Foreskin keratinocyte (primary cell): ENCODE measurements at places on chromosomes 16 and 17. TPM values are rescaled to one million over a fixed set of nuclear protein-coding genes. Genes with fewer than 3 reads are reported as not detected.

Gene CD300LG
- total RNA-seq: not detected in 2 replicates

Gene ZNF597
- 1.8 and 2.5 TPM in 2 replicates for total RNA-seq

Gene METTL16
- 19.7 and 20.6 TPM in 2 replicates for total RNA-seq

Gene CD300E
- not detected in 2 replicates for total RNA-seq

Gene ADAD2
- not detected in 2 replicates for total RNA-seq

DNA sequence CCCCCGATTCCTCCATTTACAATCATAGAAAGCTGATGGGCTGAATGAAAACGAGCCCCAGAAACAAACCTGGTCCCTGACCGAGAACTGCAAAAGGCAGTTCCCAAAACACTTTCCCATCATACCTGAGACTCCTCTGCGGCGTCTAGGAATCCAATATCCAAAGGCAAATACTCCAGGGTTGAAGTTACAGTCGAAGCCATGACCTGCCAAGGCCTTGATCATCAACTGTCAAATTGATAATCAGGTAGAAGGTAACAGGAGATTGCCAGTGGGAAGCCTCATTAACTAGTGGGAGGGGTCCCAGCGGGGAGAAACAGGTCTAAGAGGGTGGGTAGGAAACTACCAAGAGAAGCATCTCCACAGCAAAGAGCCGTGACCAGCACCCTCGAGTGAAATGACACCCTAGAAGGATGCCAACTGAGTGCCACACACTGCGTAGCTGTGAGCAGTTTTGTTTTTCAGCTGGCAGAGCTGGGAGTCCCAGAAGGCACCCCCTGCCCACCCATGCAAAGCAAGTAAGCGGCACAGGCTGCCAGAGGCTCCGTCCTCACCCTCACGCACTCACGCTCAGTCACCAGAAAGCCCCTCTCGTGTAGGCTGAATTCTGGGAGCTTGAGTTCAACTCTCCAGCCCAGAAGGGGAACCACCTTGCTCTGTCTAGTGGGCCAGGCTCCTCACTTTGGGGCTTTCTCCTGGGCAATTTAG is 146.1 kb downstream of the GAS7 start:
- DNase-seq: no peak

GRCh38 chr17:31654936-31655335 is 204.1 kb downstream of the COPRS start:
- DNase-seq: peak; percentile 89

DNA sequence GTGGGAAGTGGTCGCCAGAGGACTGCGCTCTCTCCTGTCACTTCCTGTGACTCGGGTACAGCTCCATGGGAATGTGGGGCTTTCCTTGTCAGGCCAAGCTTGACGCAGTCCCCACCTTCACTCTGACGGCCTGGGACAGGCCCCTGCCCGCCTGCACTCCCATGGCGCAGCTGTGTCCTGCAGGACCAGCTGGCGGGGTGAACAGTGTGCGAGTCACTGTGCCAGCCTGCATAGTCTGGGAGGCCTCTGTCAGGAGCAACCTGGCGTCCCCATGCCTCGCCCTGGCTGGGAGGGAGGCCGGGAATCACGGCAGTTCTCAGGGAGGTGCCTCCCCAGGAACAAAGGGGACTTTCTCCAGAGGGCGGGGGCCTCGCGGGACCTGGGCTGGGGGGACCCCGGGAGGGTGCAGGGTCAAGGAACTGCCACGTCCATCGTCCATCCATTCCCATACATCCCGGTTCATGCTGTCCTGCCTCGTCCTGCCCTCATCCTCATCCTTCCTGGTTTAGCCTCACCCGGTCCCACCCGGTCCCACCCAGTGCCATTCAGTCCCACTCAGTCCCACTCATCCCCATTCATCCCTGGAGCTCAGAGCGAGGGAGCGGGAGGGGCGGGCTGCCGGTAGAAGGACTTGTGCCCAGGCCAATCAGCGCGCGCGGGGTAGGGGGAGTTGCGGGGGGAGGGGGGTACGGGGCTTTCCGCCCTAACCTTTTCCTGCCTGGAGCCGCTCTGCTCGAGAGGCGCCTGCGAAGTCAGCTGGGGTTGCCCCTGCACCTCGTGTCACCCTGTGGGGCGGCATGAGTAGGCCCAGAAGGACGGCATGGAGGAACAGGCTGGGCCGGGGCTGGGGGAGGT is 13.4 kb downstream of the FLYWCH1 start:
- peak; percentile 80 for DNase-seq

DNA sequence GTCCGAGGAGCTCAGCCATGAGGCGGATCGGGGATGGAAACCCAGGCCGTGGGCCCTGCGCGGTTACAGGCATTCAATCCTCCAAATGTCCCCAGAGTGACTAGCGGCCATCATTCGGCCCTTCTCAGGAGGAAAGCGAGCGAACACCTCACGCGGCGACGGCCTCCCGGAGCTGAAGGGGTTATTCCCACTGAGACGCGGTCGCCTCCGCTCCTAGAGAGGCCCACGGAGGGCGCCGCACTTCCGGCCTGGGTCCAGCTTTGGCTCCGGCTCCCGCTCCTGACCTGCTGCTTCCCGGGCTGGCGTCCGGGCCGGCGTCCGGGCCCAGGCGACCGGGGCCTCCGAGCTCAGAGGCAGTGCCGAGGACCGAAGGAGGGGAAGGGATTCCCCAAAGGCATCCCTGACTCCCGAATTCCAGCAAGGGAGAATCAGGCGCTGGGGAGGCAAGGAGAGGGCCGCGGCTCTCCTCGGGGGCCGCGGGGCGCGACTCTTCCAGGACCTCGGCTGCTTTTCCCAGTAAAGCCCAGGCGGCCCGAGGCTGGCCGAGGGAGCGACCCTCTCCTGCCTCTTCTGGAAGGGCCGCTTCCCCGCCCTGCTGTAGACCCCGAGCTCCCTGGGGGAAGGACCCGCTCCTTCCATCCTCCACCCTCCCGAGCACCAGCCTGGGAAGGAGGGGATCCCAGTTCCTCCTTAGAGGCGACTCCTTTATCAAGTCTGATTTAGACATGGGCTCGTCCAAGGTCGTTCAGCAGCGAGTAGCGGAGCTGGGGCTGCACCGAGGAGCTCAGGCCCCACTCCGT is 18.6 kb upstream of the ZNF629 start:
- DNase-seq: peak; percentile 64

GRCh38 chr16:5604770-5605169 is 507.2 kb upstream of the EEF2KMT start:
- no peak for DNase-seq

DNA sequence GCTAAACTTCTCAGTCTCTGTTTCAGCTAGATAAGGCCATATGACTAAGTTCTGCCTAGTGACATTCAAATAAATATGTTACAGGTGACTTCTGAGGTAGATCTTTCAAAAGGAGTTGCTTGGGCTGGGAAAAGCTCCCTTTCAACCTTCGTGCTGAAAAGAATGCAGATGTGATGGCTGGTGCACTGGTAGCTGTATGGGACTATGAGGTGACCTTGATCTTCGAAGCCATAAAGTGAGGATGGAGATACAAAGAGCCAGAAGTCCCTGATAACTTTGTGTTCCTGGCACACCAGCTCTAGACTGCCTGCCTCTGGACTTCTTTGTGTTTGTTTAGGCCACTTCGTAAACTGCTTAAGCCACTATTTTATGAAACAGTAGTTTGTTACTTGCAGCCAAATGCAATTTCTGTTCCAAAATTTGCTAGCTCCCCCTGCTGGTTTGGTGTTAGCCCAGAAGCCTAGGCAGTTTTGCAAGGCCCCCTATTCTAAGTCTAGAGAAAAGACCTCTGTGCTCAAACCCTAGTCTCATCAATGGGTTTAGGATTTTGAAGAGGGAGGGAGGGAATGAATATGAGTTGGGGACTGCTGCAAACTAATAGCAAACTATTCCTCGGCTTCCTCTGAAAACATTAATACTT is 23.3 kb upstream of the ERCC4 start:
- DNase-seq: no peak

DNA sequence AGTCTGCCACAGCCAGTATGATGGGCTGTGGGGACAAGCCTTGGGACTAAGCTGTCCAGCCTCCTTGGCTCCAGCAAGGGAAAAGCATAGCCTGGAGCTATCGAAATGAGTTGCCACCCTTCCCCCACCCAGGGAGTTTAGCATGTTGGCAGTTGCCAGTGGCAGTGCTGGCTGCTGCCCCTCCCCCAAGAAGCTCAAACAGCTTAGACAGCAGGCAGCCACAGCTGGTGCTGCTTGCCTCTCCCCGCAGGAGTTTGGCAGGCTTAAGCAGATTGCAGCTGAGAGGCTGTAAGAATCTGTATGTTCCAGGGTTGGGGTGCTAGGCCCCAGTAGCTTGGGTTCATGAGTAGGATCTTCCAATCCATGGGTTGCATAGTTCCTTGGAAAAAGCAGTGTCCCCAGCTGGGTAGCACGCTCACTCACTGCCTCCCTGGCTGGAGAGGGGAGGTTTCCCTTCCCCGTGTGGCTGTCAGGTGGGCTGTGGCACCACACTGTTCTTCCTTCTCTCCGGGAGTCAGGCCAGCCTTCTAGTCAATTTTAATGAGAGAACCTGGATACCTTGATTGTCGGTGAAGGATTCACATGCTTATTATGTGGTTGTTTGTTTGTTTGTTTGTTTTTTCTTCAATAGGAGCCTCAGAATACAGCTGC is 506.1 kb downstream of the CDH11 start:
- no peak for DNase-seq

DNA sequence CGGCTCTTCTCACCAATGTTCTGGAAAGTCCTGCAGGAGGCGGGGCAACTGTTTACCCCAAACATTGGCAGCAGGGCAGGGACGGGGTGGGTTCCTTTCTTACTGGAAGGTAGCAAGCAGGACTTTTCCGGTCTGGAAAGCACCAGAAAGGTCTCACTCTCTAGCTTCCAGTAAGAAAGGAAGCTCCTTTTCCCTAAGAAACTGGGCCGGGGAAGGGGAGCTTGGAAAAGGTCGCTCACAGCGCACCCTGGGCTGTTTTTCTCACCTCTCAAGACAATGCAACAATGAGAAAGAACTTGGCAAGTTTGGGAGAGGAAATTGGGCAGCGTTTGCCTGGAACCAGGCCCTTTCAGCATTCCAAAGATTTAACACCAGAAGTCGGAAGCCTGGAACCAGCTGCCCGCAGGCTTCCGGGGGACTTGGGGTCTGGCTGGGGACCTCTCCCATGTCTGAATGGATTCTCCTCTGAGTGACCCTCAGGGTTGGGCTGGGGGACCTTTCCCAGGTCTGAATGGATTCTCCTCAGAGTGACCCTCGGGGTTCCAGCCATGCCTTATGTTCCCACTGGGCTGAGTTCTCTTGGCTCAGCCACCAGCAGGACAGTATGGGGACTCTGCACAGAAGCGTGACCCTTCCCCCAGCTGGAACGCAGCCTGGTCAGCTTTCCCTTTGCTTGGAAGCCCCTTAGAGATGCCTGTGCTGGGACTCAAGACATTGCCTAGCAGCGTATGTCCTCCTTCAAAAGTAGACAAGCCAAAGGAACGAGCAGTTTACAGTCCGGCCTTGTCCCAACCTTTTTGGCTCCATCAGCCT is 166.5 kb upstream of the PLCG2 start:
- DNase-seq: no peak

DNA sequence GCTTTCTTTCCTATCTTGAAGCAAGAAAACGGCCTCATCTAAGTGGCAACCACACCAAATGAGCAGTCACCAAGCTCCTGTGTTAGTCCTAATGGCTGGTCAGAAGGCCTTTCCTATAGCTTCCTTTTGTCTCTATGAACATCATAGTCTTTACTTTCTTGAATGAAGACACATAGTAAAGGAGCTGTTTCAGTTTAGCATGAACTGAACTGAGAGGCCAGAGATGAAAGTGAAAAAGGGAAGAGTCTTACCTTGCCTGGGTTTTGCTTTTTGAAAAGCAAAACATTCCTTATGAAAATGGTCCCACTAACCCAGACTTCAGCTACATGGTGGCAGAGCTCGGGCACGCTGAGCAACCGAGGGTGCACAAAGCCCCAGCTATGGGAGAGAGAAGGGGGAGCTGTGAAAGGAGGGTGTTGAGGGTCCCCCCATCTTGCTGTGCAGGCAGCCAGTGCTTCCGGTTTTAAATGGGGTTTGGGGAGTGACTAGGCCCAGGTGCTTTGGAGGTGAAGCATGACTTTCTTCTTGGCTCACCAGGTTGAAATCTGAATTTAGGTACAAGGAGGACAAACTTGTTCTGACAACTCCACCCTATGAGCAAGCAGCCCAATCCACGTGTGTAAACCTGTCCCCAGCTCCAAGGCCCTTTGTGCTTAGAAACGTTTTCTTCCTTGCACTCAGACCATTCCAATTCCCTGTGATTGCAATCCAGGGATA is 9.1 kb upstream of the PSMC3IP start:
- peak; percentile 90 for DNase-seq

GRCh38 chr16:88978608-88979346 is 1.8 kb upstream of the CBFA2T3 start:
- DNase-seq: no peak

DNA sequence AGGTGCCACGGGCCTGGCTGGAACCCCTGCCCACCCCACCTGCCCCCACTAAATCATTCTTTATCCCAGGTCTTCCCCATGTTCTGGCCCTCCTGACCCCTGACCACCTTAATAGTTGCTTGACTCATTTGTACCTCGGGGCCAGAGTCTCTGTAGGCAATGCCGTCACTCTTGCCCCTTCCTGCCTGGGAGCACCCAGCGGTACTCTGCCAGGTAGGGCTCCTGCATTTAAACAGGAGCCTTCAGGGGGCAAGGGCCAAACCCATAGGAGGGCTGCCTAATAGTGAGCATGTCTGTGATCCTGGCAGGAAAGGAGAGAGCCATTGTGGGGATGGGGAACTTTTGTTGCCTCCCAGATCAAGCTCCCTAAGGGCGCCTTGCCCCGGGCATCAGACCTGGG is 8.8 kb upstream of the ITGA3 start:
- DNase-seq: no peak
